ENCODE measurements at places on chromosomes 12 and 14.
A peak's percentile ranks its signal among the peaks of the same experiment; 100 is the strongest.

DNA sequence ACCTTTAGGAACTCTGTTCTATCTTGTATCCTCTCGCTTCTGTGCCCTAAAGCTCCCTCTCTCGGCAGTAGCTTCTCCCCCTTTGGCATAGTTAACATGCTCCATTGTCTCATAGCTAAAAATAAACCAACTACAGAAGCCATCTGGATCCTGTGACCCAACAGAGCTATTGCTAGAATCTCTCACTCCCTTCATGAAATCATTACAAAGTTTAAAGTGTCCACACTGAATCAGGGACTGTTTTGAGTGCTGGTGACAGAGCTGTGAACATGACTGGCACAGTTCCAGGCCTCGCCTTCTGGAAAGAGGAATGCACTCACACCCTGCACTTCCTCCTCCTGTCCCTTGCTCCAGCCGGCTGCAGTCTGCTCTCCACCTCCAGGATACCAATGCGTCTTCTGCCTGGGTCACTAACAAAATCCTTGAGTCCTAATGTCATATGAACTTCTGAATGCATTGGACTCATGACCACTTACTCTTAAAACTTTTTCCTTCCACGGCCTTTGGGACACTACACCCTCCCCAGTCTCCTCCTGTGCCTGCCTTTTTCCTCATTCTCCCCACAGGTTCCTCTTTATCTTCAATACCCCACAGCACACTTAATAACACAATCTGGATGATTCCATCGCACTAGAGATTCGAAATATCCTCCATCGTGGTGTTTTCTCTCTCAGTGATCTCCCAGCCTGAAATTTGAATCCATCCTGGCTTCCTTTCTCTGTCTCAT is 13.2 kb downstream of the PLBD1 start:
- peak; percentile 13 for DNase-seq

DNA sequence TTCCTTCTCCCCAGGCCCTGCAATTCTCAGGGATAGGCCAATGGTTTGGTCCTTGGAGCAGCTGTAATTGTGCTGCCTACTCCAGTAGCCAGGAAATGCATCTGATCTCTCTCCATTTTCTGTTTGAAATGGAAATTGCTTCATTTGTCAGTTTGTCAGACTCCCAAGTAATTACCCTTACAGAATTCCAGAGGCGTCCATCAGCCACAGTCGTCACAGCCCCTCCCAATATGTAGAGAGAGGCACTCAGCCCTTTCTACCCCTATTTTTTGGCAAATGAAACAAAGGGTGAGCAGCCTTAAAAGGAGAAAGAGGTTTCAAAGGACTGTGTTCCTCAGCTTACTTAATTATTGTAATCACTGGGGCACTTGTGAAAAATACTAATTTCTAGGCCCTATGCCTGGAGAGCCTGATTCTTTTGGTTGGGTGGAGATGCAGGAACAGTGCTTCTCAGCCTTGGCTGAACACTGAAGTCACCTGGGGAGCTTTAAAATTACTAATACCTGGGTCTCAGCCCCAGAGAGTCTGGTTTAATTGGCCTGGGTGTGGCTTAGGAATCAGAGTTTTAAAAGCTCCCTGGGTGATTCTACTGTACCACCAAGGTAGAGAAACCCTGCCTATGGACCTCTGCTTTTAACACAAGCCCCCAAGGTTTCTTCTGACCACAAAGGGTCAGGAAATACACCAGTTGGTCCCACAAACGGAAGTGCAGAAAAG is 190.0 kb downstream of the EMP1 start:
- DNase-seq = no peak

- DNase-seq = peak; percentile 29
These were observed 13.1 kb upstream of the TMTC1 start for GRCh38 chr12:29796823-29797263.

- peak; percentile 7 for DNase-seq
These were observed 12.0 kb upstream of the SLCO1B3 start for GRCh38 chr12:20798554-20798953.

Data from HCT116 (cell line).